ENCODE measurements at places on chromosomes 11 and 22.

- no peak for DNase-seq
Observed at GRCh38 chr11:132895340-132895739, 637.0 kb downstream of the OPCML start.

GRCh38 chr11:76752321-76753143 is 30.6 kb upstream of the TSKU start:
- DNase-seq: no peak

GRCh38 chr11:2581151-2581930 is 118.5 kb downstream of the KCNQ1OT1 start:
- DNase-seq: no peak

- DNase-seq: no peak
Observed at GRCh38 chr22:46376908-46377524, 41.5 kb downstream of the TRMU start.

- no peak for DNase-seq
Observed at GRCh38 chr11:7871056-7871455, 60.0 kb downstream of the OR10A6 start.

GRCh38 chr11:119376197-119376847 is 5.2 kb downstream of the USP2 start:
- no peak for DNase-seq

- DNase-seq: no peak
Observed at GRCh38 chr11:61954851-61955421, 4.8 kb downstream of the BEST1 start.

DNA sequence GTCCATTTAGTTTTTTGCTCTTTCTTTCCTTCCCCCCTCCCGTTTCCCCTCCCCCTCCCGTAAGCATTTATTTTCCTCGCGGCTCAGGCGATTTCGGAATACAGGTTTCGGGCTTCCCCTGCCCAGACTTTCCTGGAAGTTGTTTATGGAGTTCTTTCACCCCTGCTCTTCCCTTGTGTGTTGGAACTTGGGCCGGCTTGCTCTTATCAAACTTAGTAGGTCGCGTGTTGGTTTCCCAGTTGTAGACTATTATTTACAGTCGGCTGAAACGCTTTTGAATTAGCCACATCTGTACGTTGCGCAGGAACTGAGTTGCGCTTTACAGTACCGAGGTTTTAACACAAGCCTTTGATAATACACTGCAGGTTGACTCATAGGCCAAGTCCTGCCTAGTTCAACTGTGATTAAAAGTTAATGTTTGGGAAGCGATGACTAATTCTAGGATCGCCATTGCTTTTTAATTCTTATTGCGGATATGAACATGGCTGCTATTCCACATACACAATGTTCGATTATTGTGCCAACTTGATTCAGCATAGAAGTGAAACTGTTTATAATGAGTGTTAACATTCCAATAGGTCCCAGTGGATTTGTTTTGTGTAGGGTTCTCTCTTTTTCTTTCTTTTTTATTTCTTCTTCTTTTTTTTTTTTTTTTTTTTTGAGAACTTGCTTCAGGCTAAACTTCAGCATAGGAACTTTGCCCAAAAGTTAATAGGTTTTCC is 1.7 kb downstream of the YAP1 start:
- DNase-seq: no peak

DNA sequence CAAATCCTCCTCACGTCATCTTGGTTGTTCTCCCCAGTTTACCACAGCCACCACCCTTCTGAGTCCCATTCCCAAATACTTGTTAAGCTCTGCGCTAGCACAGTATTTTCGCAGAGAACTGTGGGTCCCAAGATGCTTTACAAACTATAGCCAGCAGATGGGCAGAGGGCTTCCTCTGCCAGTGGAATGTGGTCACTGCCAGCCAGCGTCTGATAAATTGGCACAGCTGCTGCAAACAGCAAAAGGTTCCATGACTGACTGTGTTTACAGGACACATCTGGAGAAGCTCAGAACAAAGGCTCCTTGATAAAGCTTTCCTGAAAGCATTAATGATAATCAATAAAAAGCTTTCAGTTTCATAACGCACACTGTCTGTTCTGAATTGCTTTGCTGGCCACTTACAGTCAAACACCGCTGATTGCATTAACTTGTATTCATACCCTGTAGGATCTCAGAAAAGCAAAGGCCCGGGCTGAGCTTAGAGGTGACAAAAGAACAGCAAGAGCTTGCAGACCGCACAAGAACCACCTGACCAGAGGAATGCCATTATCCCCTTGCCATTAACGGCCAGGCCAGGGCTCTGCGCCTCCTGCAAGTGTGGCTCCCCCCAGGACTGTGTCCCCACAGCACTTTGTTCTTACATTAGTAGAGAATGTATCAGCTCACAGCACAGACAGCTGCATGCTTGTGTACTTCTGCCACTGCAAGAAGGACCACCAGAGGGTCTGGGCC is 120.6 kb downstream of the MICAL3 start:
- no peak for DNase-seq

- DNase-seq: peak; percentile 58
Observed at GRCh38 chr11:11476971-11477645, 124.1 kb upstream of the CSNK2A3 start.

- peak; percentile 22 for DNase-seq
Observed at GRCh38 chr11:61787928-61788491, 4.4 kb downstream of the TMEM258 start.

- no peak for DNase-seq
Observed at GRCh38 chr22:50293441-50294318, 13.8 kb downstream of the PLXNB2 start.

DNA sequence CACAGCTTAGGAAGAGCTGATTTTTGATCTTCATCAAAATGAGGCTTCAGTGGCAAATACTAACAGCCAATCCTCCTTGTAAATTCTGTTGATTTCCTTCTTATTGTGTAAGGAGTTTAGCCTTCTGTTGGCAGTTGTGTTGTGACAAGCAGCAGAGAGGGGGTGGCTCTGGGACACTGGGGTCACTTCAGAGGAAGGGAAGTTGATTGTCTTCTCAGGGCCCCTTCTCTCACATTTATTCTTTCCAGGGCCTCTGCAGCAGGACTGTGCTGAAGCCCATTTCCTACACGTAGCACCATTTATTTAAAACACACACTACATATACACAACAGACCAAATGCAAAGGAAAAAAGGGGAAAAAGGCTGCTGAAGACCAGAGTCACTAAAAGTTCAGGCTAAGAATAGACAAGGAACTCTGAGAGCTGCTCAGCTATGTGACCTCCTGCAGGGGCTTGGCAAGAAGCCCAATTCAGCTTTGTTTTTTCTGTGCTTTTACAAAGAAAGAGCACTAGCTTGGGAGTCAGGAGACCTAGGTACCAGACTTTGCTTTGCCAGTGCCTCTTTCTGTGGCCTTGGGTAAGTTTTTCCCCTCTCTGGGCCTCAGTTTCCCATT is 28.3 kb upstream of the UPB1 start:
- no peak for DNase-seq

DNA sequence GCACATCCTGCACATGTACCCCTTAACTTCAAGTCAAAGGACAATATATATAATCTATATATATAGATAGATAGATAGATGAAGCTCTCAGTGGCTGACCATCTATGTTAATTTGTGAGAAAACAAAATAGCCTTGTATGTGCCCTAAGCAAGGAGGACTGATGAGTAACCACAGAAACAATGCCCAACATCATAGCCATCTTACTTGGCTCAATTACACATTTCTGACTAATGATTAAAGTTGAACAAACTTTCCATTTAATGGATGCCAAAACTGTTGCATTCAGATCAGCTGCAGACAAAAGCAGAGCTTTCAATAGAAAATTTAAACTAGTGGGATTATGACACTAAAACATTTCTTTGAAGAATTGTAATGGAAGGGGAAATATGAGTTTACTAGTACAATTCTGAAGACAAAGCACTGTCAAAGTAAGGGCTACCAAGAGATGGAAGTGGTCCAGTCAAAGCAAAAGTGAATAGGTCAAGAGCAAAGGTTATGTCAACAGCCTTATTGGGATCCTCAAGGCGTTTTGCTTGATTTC is 1188.2 kb upstream of the RAG2 start:
- DNase-seq: no peak

GRCh38 chr11:23765682-23766252 is 731.1 kb upstream of the LUZP2 start:
- DNase-seq: no peak

DNA sequence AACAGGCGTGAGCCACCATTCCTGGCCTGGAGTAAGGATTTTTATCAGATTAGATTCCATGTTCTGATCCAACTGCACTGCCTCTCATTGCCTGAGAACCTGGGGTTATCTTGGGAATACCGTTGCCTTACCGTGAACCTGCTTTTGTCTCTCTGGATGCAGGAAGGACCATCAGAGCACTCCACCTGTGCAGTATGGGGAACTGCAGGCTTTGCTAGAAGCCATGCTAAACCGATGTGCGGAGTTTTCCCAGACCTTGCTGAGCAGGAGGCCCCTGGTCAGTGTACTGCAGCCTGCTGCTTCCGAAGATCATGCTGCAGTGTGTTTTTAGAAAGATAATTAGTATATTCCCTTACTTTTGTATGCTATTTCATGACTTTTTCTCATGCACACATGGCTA is 43.6 kb downstream of the MEI1 start:
- DNase-seq: no peak

DNA sequence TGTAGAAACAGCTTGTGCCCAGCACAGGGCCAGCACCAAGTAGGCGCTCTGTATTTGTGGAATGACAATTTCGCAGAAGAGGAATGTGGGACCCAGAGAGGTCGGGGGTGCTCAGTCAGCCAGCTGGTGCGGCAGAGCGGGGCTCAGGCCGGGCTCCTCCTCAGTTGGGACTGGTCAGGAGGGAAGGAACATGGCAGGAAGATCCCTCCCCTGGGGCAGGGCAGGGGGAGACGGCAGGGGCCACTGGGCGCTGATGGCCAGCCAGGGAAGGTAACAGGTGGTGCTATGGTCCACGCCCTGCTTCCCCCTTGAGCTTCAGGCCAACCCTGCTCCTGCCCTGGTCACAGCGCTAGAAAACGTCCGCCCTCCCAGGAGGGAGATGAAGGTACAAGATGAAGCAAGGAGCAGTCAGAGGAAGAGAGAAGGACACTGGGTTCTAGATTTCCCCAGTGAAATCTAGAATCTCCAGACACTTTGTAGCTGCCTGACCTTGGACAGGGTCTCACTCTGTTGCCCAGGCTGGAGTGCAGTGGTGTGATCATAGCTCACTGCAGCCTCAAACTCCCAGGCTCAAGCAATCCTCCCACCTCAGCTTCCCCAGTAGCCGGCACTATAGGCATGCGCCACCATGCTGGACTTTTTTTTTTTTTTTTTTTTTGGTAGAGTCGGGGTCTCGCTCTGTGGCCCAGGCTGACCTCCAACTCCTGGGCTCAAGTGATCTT is 13.5 kb upstream of the SPI1 start:
- no peak for DNase-seq

DNA sequence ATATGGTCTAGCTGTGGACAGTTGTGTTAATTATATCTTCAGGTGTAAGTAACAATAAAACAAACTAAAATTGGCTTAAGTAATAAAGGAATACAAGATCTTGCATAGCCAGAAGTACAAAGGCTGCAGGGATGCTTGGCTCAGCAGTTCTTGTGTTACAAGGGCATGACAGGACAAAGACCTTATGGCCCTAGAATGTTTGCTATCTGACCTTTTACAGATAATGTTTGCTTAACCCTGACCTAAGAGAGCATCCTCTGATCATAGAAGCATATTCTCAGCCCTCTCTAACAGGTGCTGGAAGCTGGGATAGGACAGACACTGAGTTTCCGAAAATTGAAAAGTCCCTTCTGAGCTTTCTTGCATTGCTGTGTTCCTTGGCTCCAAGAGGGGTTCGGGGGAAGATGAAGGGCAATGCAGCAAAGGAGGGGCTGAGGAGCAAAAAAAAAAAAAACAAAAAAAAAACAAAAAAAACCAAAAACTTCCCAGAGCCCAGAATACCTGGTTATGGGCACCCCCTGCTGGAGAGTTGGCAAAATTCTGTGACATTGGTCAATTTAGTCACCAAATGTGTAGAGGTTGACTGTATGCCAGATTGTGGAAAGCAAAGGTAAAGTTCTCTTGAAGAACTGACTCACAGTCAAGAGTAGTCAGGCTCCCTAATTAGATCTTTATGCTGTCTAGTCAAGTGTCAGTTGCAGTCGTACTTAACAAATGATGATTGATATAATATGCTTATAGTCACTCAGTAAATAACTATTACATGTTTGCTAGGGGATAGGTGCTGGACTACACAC is 10.4 kb upstream of the HIKESHI start:
- DNase-seq: peak; percentile 17

- DNase-seq: no peak
Observed at GRCh38 chr11:114088216-114088615, 28.7 kb downstream of the ZBTB16 start.

GRCh38 chr11:110433393-110434333 is 3.9 kb downstream of the FDX1 start:
- peak; percentile 38 for DNase-seq

DNA sequence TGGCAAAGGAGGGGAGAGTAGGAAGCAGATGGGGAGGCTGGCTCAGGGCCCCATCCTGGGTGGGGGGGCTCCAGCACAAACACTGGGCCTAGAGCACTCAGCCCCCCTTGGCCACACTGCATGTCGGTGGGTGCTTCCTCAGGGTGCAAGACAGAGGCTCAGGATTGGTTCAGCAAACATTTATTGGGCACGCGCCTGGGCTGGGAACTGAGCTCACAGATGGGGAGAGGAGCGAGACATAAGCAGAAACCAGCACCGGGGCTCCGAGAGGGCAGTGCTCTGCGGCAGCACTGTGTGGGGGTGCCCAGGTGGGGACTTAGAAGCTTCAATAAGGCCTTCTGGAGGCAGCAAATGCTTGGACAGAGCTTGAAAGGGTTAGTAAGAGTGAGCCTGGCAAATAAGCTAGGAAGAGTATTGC is 12.1 kb upstream of the EHD1 start:
- DNase-seq: no peak

DNA sequence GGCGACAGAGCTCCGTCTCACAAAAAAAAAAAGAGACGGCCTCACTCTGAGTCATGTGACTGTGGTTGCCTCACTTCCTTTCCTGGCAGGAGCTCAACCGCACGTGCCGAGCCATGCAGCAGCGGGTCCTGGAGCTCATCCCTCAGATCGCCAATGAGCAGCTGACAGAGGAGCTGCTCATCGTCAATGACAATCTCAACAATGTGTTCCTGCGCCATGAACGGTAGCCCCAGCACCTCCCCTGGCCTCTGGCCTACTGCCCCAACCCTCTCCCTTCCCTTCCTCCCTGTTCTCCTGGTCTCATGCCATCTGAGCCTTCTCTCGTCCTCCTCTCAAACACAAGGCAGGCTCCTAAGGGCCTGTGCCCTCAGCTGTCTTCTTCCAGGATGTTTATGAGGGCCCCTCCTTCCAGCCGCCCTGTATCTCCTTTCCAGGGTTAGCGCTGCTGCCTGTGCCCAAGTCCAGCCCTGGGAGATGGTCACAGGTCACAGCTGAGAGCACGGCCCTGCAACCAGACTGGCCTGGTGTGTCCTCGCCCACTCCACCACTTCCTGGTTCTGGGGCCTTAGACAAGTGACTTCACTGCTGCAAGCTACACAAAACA is 30.7 kb downstream of the TOM1 start:
- DNase-seq: no peak
